RPMI7951 (cell line): ENCODE measurements at places on chromosomes 4 and X. TPM values are rescaled to one million over a fixed set of nuclear protein-coding genes. Genes with fewer than 3 reads are reported as not detected.

Gene CSN1S1
- total RNA-seq: not detected in 2 replicates

DNA sequence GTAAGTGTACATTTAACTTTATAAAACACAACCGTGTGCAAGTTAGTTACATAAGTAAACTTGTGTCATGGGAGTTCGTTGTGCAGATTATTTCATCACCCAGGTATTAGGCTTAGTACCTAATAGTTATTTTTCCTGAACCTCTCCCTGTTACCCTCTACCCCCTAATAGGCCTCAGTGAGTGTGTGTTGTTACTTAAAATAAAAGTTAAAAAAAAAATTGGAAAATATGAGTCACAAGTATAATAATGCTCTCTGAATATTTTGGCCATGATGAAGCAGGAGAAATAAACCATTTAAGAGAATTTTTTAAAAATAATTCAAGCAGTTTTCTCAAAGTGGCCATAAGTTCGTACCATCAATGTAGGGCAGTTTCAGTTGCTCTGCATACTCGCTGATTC is 105.1 kb upstream of the GRID2 start:
- no peak for DNase-seq

DNA sequence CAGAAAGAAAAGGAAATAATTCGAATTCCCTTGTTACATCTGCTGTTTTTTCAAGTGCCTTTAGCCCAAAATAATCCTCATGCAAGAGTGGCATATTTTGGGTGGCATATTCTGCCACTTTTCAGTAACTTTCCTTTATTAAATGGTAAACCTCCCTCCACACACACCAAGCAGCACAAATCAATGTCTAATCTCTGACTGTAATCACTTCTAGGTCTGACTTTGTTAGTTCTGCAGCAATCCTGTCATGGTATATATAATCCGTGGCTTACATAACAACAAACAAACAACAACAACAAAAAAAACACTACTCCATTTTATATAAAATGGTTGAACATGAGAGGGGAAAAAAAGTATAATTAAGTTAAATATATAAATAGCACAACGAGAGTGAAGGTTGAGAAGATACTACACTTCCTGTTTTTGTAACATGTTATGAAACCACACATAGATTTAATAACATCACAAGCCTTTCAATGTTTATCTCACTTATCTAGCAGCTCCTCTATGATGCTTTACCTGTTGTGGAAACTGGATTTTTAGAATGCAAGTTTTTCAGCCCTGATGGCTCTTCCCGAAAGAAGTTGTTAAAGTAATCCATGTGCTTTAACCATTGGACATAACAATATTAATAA is 715.4 kb downstream of the GRXCR1 start:
- DNase-seq: no peak

DNA sequence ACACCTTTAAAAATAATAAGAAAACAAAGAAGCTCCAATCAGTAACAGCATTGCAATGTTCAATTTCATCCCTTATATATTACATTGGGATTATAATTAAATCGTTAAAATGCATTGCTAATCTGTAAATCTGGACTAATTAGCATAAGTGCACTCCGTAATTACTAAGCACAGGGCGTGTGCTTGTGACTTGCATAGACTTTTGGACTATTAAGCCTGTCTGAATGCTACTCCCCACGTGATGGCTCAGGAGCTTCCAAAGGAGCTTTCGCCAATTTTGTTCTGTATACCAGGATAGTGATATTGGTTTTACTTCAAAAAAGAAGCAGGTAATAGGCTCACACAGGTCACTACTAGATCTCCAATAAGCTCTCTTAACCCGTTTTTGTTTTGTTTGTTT is 497.1 kb downstream of the SMARCA1 start:
- no peak for DNase-seq

DNA sequence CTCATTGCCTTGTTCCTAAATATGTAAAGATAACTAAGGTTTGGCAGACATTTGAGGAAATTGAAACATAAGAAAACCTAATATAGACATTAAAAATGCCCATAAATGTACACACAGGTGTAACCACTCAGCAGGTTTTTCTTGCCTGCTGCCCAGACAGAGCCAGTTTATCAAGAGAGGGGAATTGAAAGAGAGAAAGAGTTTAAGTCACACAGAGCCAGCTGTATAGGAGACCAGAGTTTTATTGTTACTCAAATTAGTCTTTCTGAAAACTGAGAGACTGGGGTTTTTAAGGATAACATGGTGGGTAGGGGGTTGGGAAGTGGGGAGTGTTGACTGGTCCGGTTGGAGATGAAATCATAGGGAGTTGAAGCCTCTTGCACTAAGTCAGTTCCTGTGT is 119.0 kb downstream of the CFAP299 start:
- DNase-seq: no peak

GRCh38 chrX:153620576-153620975 is 21.6 kb upstream of the CCNQ start:
- DNase-seq: no peak

- no peak for DNase-seq
Measured at GRCh38 chr4:101853028-101853427, 62.5 kb downstream of the BANK1 start.

- DNase-seq: no peak
Measured at GRCh38 chr4:3364199-3364598, 71.4 kb downstream of the RGS12 start.

GRCh38 chr4:54101190-54102041 is 1.5 kb downstream of the GSX2 start:
- no peak for DNase-seq

- DNase-seq: peak; percentile 66
Measured at GRCh38 chr4:38804654-38805295, at the start of gene TLR1. Gene TLR1 (minus strand): TSS chr4:38804791. CDS start chr4:38798831, 5,960 bp downstream.

GRCh38 chr4:37279894-37280592 is 35.5 kb downstream of the NWD2 start:
- DNase-seq: no peak
